Activated naive CD4-positive, alpha-beta T cell treated with anti-CD3 and anti-CD28 coated beads, Interleukin-2, amount 10 ng/mL, durations not matched to agents 7 days and 5 days (primary cell): ENCODE measurements at places on chromosomes 2 and 18.

GRCh38 chr2:235573331-235574221 is 79.7 kb downstream of the AGAP1 start:
- no peak for DNase-seq

DNA sequence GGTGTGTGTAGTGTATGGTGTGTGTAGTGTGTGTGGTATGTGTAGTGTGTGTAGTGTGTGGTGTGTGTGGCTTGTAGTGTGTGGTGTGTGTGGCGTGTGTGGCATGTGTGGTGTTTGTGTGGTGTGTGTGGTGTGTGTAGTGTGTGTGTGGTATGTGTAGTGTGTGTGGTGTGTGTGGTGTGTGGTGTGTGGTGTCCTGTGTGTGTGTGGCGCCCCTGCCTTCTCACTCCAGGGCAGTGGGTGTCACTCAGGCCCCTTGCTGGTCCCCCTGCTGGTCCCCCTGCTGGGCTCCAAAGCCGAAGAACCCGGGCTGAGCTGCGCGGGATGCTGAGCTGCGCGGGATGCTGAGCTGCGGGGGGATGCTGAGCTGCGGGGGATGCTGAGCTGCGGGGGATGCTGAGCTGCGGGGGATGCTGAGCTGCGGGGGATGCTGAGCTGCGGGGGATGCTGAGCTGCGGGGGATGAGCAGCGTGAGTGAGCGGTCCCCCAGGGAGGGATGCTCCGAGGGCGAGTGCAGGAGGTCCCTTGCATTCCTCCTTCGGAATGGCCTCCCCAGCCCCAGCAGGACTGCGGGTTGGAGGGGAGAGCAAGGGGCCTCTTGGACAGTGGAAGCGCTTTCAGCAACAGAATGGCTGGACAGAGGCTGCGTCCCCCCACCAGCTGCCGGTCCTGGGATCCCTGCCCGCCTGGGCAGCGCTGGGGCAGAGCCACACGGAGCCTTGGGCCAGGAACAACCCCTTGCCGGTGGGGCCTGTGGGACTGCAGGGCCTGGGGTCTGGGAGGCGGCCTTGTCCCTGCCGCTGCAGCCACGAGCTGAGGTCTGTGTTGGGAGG is 3.4 kb upstream of the RTP5 start:
- DNase-seq, result peak; percentile 53

GRCh38 chr2:10266133-10266620 is 36.5 kb upstream of the HPCAL1 start:
- no peak for DNase-seq

GRCh38 chr2:20673686-20674308 is 6.9 kb downstream of the GDF7 start:
- no peak for DNase-seq

- no peak for DNase-seq
Measured at GRCh38 chr2:48070415-48070814, 164.1 kb upstream of the FBXO11 start.
